ENCODE measurements at places on chromosomes 12 and 14.

- DNase-seq, result no peak
Measured at GRCh38 chr14:103627073-103628025, 1.7 kb upstream of the KLC1 start.

- DNase-seq, result no peak
Measured at GRCh38 chr12:2169940-2170339, 117.2 kb downstream of the CACNA1C start.

- no peak for DNase-seq
Measured at GRCh38 chr12:46219132-46219876, 49.5 kb downstream of the SLC38A1 start.

DNA sequence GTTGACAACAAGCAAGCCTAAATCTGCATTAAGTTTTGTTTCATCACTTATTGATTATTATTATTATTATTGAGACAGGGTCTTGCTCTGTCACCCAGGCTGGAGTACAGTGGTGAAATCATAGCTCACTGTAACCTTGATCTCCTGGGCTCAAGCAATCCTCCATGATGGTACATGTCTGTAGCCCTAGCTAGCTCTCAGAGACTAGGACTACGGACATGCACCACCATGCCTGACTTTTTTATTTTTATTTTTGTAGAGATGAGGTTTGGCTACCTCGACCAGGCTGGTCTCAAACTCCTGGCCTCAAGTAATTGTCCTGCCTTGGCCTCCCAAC, 35.7 kb upstream of the STK38L start:
- DNase-seq, result no peak

- DNase-seq, result no peak
Measured at GRCh38 chr12:68138480-68138879, 21.1 kb downstream of the IFNG start.

- DNase-seq, result no peak
Measured at GRCh38 chr12:47356129-47356700, 276.5 kb upstream of the AMIGO2 start.

DNA sequence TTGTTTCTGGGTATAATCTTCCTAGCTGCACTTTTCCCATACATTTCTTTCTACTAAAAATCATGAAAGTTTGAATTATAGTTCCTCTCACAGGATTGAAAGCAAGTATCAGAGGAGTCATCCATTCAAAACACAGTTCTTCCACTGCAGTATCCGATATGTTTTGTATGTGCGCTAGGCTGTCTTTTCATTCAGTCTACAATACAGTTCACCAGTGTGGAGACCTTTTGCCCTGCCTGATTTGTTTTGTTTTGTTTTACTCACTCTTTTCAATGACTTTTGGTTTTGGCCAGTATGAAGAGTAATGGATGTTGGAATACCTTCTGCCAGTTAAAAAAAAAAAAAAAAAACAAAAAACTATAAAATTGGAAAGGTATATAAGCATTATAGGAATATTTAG, 91.4 kb downstream of the FGD4 start:
- no peak for DNase-seq

- DNase-seq, result no peak
Measured at GRCh38 chr12:95870897-95871296, 12.1 kb downstream of the SNRPF start.

DNA sequence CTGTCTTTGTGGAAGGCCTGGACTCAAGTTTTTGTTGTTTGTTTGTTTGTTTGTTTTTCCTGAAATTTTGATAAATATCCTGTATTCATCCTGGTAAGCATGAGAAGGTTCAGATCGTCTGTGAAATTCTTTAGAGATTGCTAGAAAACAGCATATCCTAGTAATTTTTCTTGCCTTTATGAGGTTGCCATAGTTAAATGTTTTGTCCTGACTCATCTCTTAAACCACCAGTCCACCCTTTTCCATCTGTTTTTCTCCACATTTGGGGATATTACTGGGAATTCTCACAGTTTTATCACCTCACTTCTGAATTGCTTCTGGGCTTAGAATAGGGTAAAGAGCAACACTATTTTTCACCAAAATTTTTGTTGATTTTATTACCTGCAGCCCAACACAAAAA, 248.3 kb downstream of the FBXL14 start:
- no peak for DNase-seq

DNA sequence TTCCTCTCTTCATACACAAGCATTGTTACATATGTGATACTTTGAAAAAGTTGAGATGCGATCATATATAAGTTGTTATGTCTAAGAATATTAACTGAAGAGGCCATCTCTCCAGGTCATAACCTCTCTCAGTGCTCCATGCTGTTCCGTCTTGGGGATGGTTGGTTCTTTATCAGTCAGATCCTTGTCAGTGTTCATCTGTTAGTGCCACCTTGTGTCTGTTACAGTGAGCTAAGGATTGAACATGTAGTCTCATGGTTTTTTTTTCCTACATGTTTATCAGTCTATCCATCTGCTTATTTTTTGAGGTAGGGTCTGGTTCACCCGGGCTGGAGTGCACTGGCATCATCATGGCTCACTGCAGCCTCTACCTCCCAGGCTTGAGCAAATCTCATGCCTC, 30.5 kb downstream of the EP400 start:
- DNase-seq, result no peak

GRCh38 chr12:29960122-29960521, 176.4 kb upstream of the TMTC1 start:
- no peak for DNase-seq

GRCh38 chr14:44165286-44165685, 341.8 kb downstream of the FSCB start:
- no peak for DNase-seq

- DNase-seq, result no peak
Measured at GRCh38 chr12:79000501-79000900, 135.9 kb downstream of the SYT1 start.

DNA sequence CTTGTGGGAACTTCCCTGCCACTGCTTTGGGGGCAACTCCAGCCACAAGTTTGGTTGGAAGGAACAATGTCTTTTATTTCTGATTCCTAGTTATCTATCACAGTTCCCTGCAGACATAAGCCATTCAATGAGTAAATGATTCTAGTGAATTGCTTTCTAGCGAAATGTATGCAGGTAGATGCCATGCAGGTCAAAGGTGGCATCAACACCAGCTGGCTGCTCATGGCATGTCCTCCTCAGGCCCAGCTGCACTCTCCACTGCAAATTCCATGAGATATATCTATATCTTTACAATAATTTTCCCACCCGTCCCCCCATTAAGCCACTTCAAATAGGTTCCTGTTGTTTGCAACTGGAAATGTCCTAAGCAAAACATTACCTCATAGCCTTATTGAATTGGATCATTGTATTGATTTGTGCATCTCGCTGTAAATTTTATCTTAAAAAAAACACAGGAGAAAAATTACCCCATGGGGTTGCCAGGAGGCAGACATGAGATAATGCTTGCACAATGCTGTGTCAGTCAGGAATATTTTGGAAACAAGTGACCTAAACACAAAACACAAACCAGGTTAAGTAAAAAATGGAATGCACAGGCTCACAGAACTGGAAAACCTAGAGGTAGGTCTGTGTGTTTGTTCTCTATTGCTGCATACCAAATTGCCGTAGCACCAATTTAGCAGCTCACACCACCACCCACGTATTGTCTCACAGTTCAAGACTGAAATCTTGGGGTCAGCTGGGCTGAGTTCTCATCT, 32.8 kb upstream of the TXNRD1 start:
- DNase-seq, result no peak
